ENCODE measurements at places on chromosomes 13 and 19. TPM values are rescaled to one million over a fixed set of nuclear protein-coding genes. Genes with fewer than 3 reads are reported as not detected.

DNA sequence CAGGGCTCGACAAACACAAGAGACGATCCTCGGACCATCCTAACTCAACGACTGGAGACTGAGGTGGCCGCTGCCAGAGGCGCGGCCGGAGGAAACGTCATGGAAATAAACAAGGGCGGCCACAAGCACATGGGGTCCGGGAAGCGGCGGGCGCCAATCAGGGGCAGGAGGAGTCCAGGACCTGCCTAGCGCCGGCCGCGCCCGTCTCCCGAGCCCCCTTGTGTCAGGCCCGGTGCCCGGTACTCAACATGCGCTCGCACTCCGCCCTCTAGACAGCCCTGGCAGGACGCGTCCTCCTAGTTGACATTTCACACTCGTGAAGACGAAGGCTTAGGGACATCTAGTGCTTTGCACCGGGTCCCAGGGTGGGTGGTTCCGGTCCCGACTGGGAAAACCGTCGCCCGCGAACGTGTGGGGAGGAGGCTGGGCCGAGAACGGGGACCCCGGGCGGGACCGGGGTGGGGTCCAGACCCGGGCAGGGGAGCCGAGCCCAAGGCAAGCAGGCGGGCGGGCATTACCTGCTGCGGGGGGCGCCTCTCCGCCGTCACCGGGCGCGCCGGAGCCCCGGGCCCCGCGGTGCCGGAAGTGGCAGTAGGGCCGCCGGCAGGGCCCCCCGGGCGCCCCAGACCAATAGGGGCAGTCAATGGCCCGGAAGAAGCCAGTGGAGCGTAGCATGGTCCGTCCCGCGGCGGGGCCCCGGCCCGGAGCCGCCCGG lies 442 bp downstream of the REXO1 start:
- no peak for DNase-seq
- peaks cover 22% of the 10 kb centered on the region for H3K36me3 ChIP-seq
- H3K27me3 ChIP-seq, result no peaks in the 10 kb centered on the region
- peak overlapping the region; percentile 96 for H3K4me3 ChIP-seq
- peak overlapping the region; percentile 87 for H3K27ac ChIP-seq
- H3K4me1 ChIP-seq, result peaks cover 75% of the 10 kb centered on the region

- peaks cover 32% of the 10 kb centered on the region for H3K4me1 ChIP-seq
- H3K27ac ChIP-seq, result peak overlapping the region; percentile 75
- no peak for DNase-seq
- no peaks in the 10 kb centered on the region for H3K27me3 ChIP-seq
Observed at GRCh38 chr13:110914081-110914330, 863 bp downstream of the ANKRD10 start.

ZNF536 gene
- total RNA-seq, result not detected

GRCh38 chr19:43984687-43985000 lies 656 bp downstream of the ZNF155 start:
- H3K27me3 ChIP-seq, result no peaks in the 10 kb centered on the region
- DNase-seq, result no peak

PGLYRP2 gene
- total RNA-seq, result not detected

- H3K36me3 ChIP-seq, result no peaks in the 10 kb centered on the region
- DNase-seq, result peak; percentile 21
- H3K27me3 ChIP-seq, result no peaks in the 10 kb centered on the region
Observed at GRCh38 chr13:79423801-79424642, 18.0 kb upstream of the RBM26 start.

DNA sequence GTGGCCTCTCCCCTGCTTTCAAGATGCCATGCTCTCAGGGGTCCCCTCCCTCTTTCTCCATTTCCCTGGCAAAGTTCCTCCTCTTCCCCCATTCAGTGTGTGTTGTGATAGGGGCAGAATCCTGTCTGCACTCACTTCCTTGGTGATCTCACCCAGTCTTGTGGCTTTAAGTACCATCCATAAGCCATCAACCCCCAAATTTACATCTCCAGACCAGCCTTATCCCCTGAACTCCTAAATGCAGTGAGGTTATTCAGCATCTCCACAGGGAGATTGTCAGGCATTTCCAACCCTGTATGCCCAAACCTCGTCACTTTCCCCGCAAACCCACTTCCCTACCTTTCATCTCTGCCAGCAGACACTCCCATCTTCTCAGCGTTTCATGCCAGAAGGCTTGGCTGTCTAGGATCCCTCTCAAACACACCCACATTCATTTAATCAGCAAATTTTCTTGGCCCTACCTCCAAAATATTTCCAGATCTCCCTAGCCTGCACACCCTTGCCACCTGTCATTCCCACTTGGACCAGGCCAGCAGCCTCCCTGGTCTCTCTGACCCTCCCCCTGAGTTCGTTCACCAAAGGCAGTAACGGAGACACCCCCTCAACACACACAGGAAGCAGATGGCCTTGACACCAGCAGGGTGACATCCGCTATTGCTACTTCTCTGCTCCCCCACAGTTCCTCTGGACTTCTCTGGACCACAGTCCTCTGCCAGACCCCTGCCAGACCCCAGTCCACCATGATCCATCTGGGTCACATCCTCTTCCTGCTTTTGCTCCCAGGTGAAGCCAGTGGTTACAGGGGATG lies at the start of gene HCST:
HCST (plus strand) TSS at position 676 of the 808 bp plus-strand sequence; CDS start at position 741, 65 bp downstream.
- H3K27ac ChIP-seq, result peak within 1 kb of the TSS; percentile 100
- H3K27me3 ChIP-seq, result no peaks in the 10 kb centered on the region

DNA sequence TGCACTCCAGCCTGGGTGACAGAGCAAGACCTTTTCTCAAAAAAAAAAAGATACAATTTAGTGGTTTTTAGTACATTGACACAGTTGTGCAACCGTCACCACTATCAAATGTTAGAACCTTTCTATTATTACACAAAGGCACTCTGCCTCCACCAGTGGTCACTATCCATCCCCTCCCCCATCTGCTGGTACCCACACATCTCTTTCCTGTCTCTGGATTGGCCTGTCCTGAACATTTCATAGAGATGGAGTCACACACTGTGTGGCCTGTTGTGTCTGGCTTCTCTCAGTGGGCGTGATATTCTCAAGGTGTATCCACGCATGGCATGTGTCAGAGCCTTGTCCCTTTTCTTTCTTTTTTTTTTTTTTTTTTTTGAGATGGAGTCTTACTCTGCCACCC lies 11.2 kb downstream of the KDM4B start:
- no peak overlapping the region for H3K4me3 ChIP-seq
- H3K36me3 ChIP-seq, result peaks cover 13% of the 10 kb centered on the region
- DNase-seq, result no peak
- H3K27ac ChIP-seq, result no peak overlapping the region

NALCN gene
- total RNA-seq, result not detected

- no peaks in the 10 kb centered on the region for H3K27me3 ChIP-seq
- no peak overlapping the region for H3K4me3 ChIP-seq
- DNase-seq, result no peak
Observed at GRCh38 chr13:108961542-108962125, 332.2 kb downstream of the MYO16 start.

Measured in CD4-positive, alpha-beta T cell (primary cell).